ENCODE measurements at places on chromosomes 12 and 14. TPM values are rescaled to one million over a fixed set of nuclear protein-coding genes. Genes with fewer than 3 reads are reported as not detected.
A peak's percentile ranks its signal among the peaks of the same experiment; 100 is the strongest.

Gene FOXN4
- 0.61 TPM for total RNA-seq

- no peak for DNase-seq
Observed at GRCh38 chr14:96762650-96763049, 34.5 kb upstream of the VRK1 start.

Gene PROX2
- total RNA-seq: not detected

Gene PTPRR
- 0.34 TPM for total RNA-seq

- DNase-seq: no peak
Observed at GRCh38 chr12:9786726-9787717, 26.3 kb upstream of the CD69 start.

Gene KRT3
- total RNA-seq: not detected

GRCh38 chr12:13001775-13002040, 1.6 kb upstream of the HEBP1 start:
- no peak for DNase-seq

GRCh38 chr12:122849352-122850047, 14.2 kb downstream of the HIP1R start:
- peak; percentile 5 for DNase-seq

Gene GXYLT1
- 3.4 TPM for total RNA-seq

DNA sequence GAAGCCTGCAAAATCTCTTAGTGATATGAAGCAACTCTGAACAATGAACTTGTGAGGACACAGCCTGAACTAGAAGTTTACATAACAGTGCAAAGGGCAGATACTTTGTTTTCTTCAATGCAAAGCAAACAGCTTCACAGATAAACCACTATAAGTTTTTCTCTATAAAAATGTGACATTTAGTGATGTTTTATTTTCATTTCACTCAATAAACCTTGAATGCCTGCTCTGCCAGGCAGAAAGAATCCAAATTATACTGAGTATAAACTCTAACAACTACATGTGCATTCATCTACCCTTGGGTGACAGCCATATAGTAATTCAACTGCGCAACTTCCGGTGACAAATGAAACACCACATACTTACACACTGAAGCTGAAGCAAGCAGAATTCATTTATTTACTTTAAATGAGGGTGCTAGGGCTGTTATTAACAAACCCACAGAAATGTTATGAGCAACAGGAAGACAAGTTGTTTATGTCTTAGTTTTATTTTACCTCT, 10.3 kb downstream of the DCP1B start:
- DNase-seq: no peak

- no peak for DNase-seq
Observed at GRCh38 chr12:51886021-51886710, 1.7 kb upstream of the ANKRD33 start.

- no peak for DNase-seq
Observed at GRCh38 chr14:50736932-50737419, 68.9 kb upstream of the SAV1 start.

GRCh38 chr14:66143387-66144112, 342.6 kb upstream of the CCDC196 start:
- no peak for DNase-seq

GRCh38 chr12:104213952-104214351, 1.6 kb upstream of the TXNRD1 start:
- DNase-seq: no peak

DNA sequence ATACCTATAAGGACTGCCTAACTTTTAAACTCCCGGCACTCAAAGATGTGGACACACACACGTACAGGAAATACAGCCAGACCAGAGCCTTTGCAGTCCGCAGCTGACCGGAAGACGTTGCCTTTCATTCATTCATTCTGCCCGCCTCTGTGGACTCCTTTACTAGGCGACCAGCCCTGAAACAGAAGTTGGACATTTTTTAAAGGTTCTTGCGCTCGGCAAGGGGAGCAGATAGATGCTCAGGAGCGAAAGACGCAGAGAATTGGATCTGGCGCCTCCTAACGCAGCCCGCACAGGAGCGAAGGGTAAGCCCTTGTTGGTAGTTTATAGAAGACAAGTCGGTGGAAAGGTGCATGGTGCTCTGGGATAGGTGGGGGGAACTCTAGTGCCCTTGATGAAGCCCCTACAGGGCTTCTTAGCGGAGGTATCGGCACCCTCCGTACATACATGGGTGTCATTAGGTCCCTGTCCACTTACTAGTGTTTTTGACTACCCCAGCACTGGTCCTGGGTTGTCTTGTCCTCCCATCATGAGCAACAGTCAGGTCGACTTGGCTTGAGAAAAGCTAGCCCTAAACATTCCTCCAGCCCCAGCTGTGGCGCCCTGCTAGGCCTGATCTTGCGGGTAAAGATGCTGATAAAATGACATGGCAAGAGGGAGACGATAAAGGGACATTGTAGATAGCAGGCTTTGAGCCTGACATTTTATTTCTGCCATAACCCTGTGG, at the start of gene KDM2B:
Gene KDM2B, minus strand, starts transcription at position 65 of the 727 bp plus-strand sequence. CDS start 112 bp downstream, outside the sequence.
- DNase-seq: no peak

Gene EPYC
- not detected for total RNA-seq

- DNase-seq: no peak
Observed at GRCh38 chr12:13101821-13102375, 1.6 kb downstream of the GSG1 start.

DNA sequence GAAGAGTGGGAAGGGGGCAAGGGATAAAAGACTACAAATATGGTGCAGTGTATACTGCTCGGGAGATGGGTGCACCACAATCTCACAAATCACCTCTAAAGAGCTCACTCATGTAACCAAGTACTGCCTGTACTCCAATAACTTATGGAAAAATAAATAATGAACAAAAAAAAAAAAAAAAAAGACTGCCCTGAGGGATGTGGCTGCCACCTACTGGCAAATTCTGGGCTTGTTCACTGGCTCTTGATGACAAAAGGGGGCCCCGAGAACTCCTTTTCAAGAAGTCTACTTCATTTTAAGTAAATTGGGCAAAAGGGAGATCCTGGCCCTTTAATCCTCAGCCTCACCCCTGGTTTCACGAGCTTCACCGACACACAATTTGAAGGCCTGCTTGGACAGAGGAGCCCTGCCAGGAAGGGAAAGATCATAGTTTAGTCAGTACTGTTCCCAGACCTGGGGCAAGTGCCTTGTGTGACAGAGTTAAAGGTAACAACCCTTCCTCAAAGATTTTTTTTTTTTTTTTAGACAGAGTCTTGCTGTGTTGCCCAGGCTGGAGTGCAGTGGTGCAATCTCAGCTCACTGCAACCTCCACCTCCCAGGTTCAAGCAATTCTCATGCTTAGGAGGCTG, 26.1 kb upstream of the STAC3 start:
- no peak for DNase-seq
